RCC 7860 (cell line): ENCODE measurements at places on chromosomes 5 and 9.

- no peak for DNase-seq
Measured at GRCh38 chr9:104835161-104835560, 71.2 kb downstream of the NIPSNAP3B start.

GRCh38 chr9:101317735-101318134, 67.1 kb downstream of the BAAT start:
- DNase-seq, result no peak

GRCh38 chr5:82849885-82850284, 227.3 kb downstream of the TMEM167A start:
- no peak for DNase-seq

- DNase-seq, result no peak
Measured at GRCh38 chr9:99818500-99818899, 3.2 kb upstream of the NR4A3 start.

- DNase-seq, result no peak
Measured at GRCh38 chr9:101028346-101029314, at the start of gene PLPPR1. Gene PLPPR1, plus strand, starts transcription at chr9:101028727.
